ENCODE measurements at places on chromosomes 5 and 9.

- DNase-seq = no peak
Observed at GRCh38 chr9:130860458-130861316, 25.6 kb downstream of the ABL1 start.

- no peak for DNase-seq
Observed at GRCh38 chr5:34716986-34717385, 60.9 kb downstream of the RAI14 start.

DNA sequence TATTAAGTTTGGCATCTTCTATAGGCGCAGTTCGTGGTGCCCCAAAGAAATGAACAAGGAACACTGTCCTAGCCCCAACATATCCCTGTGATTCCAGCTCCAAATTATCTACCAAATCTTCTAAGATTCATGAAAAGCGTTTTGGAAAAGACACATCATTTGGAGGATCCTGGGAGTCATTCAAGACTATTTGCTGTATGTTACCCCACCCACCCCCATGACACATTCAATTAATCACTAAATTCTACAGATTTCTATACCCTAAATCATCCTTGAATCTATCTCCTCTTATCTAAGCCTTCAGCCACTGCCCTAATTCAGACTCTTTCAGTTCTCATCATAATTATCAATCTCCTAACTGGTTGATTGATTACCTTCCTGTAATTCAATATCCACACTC is 5.5 kb upstream of the RUSC2 start:
- DNase-seq = no peak

DNA sequence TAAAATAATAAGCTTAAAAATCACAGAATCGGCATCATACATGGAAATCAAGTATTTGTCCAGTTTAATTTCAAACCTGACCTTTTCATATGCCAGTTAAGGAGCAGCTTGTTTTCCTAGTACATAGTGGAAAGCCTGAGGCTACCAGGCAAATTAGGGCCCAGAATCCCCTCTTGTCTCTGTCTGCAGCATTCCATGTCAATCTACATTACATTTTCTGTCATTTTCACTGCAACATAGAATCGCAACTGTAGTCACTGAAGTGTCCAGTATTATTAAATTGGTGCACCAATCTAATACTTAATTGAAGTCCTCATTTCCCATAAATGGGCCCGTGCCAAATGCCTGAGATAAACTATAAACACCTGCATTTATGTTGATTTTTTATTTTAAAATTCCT is 1352.2 kb upstream of the ACO1 start:
- no peak for DNase-seq

DNA sequence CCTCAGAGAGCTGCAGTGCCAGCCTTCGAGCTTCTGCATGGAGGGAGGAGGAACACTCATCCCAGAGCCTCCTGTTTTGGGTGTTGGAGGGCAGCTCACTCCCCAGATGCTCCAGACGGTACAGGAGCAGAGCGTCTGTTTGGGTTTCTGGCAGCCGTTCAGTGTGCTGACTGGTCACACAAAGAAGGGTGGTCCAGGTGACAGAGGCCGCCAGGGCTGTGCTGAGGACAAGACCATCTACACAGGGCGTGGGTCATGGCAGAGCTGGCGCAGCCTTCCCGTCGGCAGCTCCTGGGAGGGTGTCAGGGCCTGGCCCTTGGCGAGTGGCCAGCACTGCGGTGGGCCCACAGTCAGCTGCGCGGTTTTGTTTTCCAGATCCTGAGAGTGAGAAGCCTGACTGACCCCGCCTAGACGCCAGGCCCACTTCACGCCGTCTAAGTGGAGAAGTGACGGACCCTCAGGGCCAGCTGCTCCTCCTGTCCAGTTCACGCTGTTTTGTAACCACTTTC is 131.4 kb upstream of the FAM120A start:
- DNase-seq = no peak

GRCh38 chr9:136609838-136610311 is 52.8 kb upstream of the EGFL7 start:
- DNase-seq = no peak

GRCh38 chr9:253539-253938 is 38.9 kb downstream of the DOCK8 start:
- DNase-seq = no peak

DNA sequence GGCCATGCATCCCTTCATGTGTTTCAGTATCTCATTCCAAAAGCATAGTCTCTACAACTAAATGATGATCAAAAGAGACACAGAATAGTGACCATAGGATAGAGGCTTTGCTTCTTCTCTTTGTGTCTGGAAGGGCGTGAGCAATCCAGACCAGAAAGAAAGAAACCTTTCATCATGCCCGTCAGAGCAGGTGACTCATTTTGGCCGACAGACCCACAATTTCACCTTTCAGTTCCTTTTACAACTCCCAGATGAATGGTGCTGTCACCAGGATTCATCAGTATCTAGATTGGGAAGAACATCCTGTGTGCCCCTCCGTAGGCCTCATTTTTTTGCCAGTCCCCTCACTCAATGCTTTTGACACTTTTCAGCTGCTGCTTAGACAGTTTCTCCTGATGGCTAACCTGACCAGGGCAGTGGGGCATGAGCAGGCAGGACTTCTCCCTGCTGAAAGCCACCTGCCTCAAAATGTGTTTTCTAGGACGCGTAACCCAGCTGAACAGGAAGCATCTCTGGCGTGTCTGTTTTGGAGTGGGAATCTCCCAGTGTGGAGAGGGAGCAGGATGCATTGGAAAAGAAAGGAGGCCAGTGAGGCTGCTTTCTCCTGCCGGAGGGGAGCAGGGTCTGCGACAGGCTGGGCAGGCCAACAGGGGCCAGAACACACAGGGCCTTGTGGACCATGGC is 21.2 kb downstream of the ABLIM3 start:
- DNase-seq = no peak

DNA sequence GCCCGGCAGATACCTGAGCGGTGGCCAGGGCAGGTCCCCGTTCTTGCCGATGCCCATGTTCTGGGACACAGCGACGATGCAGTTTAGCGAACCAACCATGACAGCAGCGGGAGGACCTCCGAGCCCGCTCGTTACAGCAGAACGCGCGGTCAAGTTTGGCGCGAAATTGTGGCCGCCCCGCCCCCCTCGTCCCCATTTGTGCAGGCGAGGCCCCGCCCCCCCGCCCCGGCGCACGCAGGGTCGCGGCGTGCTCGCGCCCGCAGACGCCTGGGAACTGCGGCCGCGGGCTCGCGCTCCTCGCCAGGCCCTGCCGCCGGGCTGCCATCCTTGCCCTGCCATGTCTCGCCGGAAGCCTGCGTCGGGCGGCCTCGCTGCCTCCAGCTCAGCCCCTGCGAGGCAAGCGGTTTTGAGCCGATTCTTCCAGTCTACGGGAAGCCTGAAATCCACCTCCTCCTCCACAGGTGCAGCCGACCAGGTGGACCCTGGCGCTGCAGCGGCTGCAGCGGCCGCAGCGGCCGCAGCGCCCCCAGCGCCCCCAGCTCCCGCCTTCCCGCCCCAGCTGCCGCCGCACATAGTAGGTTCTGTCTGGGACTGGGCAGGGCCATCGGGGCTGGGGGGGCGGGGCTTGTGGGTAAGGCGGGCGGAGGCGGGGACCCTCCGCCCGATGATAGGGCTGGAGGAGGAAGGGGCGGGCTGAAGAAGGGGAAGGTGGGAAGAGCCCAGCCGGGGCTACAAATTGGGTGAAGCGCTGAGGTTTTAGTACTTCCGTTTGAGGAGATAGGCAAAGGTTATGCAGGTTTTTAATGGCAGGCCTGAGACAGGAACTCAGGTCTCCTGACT is at the start of the genes DHFR and MSH3:
Gene DHFR (minus strand): TSS at position 593 of the 840 bp plus-strand sequence. CDS start 494 bp downstream, at position 99.
Gene MSH3 (plus strand): TSS at position 262 of the 840 bp plus-strand sequence. CDS start 76 bp downstream, at position 338.
- DNase-seq = peak; percentile 85

DNA sequence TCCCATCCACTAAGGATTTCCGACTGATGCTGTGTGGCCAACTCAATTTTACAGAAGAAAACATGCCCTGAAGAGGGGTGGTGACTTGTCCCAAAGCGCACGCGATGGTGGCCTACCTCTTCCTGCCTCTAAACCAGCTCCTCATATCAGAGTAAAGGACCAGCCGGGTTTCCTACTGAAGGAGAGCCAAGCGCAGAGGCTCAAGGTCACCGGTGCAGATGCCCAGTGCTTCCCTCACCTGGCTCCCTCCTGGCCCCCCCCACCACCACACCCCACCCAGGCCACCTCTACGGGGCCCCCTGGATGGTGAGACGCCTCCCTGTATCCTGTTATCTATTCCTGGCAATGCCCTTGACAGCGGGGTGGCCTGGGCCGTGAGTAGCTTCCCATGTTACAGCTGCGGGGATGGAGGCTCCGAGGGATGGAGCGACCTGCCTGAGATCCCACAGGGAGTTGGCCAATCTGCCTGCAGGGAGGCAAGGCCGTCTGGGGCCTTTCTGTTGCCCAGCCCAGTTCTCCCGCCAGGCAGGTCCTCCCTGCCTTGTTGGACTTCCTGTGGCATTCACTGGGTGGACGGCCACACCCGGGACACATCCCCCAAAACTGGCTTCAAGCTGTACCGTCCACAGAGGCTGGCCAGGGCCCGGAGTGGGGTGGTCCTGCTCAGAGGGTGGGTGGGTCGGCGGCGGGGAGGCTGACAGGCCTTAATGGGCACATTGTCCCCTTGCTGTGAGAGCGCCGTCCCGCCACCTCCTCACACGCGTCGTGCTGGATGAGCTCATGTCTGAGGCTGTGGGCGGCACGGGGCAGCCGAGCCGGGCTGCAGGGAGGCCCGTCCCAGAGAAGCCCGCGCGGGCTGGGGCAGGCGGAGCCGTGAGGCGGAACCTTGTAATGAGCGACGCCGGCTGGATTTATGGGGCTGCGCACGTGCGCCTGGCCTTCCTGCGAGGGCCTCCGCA is 72.5 kb downstream of the MACROH2A1 start:
- no peak for DNase-seq

DNA sequence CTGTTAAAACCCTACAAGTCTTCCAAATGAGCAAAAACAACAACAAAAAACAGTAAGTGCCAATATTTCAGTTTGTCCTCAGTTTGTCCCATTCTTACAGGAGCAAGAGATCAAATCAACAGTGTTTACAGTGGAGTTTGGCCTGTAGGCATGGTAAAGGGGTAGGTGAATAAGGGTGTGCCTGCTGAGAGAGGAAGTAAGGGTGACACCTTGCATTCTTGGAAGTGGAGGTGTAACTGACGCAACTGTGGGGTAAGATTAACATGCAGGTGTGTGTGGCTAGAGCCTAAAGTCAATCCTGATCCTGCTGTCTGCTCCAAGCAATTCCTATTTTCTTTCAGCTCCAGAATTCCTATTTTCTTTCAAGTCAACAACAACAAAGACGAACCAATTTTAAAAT is 43.4 kb downstream of the PFDN1 start:
- no peak for DNase-seq

GRCh38 chr5:116455061-116455460 is 119.6 kb downstream of the SEMA6A start:
- no peak for DNase-seq

GRCh38 chr9:134455934-134456755 is 129.9 kb downstream of the RXRA start:
- peak; percentile 55 for DNase-seq

GRCh38 chr9:118058227-118058626 is 354.0 kb downstream of the TLR4 start:
- no peak for DNase-seq

DNA sequence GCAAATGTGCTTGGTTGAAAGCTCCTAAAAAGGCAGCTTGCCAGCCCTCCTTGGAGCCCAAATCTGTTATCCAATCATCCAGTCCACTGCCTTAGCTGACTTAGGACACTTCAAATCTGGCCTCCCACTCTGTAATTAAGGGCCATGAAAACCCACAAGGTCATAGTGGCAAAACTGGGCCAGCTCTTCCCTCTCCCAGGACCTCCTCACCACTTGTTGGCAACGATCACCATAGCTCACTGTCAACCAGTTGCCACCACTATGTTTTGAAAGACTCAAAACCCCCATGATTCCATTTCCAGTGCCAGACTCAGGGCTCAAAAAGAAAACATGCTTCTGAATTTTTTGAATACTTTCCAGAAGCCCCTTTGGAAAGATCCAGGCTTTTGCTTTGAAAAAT is 107.5 kb downstream of the NREP start:
- DNase-seq = no peak

- DNase-seq = no peak
Observed at GRCh38 chr5:150404941-150405816, 7.5 kb downstream of the CD74 start.

DNA sequence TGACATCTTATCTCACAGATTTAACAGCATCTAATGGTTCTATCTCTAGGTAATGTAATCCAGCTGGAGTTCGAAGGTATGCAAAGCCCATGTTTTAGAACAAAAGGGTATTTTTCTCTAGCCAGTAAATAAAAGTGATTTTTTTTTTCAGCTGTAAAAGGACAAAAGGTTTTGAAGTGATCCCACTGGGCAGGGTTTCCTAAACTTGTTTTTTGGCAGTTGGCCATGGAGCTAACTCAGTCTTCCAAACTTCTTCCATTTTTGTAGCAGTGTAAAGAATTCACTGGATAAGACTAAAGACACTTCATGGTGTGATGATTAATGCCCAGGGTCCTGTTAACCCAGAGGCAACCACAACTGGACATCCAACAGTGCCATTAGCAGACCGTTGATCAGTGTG is 63.8 kb downstream of the TMEM252 start:
- no peak for DNase-seq

- no peak for DNase-seq
Observed at GRCh38 chr5:179991106-179991505, 80.5 kb downstream of the RNF130 start.

- DNase-seq = no peak
Observed at GRCh38 chr9:15268782-15269181, 38.2 kb downstream of the TTC39B start.

- no peak for DNase-seq
Observed at GRCh38 chr9:131693651-131694597, 46.0 kb downstream of the RAPGEF1 start.

DNA sequence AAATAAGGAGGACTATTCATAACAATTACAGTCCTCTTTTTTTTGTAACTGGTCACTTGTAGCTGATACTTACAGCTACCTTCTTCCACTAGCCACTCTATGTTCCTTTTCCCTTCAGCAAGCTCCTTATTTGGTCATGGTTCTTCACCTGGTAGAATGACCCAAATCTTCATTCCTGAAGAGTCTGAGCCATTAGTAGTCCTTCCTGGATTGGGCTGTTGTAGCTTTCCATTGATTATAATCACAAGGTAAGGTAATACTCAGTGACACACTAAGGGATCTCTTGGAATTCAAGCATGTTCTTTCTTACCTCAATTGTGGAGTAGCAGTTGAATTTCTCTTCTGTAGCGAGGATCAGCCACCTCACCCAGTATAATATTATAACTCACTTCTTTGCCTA is 25.5 kb upstream of the ITGA2 start:
- no peak for DNase-seq

- no peak for DNase-seq
Observed at GRCh38 chr5:175844174-175844573, 27.2 kb upstream of the CPLX2 start.

DNA sequence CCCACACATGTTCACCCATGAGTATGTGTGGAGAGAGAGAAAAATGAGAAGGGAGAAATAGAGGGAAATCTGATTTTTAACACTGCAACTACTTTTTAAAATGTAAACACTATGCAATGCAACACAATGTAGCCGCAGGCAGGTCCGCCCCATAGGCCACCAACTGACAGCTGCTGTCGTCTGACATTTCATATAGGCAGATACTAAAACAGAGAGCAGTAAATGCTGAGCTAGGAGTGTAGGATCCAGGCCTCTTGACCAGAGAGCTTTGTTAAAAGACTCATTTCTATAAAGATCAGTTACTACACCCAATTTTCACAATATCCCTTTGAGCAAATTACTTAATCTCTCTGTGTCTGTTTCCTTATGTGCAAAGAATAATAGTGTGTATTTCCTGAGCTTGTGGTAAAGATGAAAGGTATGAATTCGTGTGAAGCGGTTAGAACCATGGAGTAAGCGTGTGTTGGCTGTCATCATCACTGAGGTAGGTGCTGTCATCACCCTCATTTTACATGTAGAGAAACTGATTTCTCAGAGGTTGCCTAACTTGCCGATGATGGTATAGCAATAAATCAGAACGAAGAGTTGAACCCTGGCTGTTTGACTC is 55.2 kb upstream of the PDE8B start:
- no peak for DNase-seq
